ENCODE measurements at places on chromosomes 5 and 9. TPM values are rescaled to one million over a fixed set of nuclear protein-coding genes. Genes with fewer than 3 reads are reported as not detected.

The TMEM232 gene
- total RNA-seq, result 5.2 TPM

The INSL4 gene
- not detected for total RNA-seq

The NUP155 gene
- total RNA-seq, result 70.2 TPM

The LCN1 gene
- total RNA-seq, result not detected

The PCDHGB5 gene
- 2.0 TPM for total RNA-seq

The ADRA1B gene
- total RNA-seq, result 0.59 TPM

The FAM120AOS gene
- total RNA-seq, result 38.7 TPM

The PRSS3 gene
- not detected for total RNA-seq

The ASTN2 gene
- 13.5 TPM for total RNA-seq

The CDKN2A gene
- not detected for total RNA-seq

The TOR2A gene
- total RNA-seq, result 5.5 TPM

The PCDHB3 gene
- 6.7 TPM for total RNA-seq

The PROB1 gene
- total RNA-seq, result 0.67 TPM

The ARL14EPL gene
- not detected for total RNA-seq

The FYB1 gene
- total RNA-seq, result not detected

The WDR38 gene
- not detected for total RNA-seq

The SPATA31A6 gene
- total RNA-seq, result not detected

The ANGPTL2 gene
- 9.4 TPM for total RNA-seq

The IER5L gene
- 12.2 TPM for total RNA-seq

The PRRT1B gene
- not detected for total RNA-seq

The VCAN gene
- 101 TPM for total RNA-seq

The MYOZ3 gene
- 0.43 TPM for total RNA-seq

The ANKRD18B gene
- 14.7 TPM for total RNA-seq

The SLC4A9 gene
- not detected for total RNA-seq

The KIF4B gene
- total RNA-seq, result not detected

The IFNA21 gene
- not detected for total RNA-seq

The CDX1 gene
- not detected for total RNA-seq

The GABRA6 gene
- not detected for total RNA-seq

The CAPSL gene
- total RNA-seq, result 0.15 TPM

The ALDH1A1 gene
- not detected for total RNA-seq

The EGFLAM gene
- 0.15 TPM for total RNA-seq

The SCGB3A2 gene
- total RNA-seq, result not detected

The PLAC8L1 gene
- total RNA-seq, result not detected

The MAMDC2 gene
- total RNA-seq, result 28.7 TPM
